Pancreas (tissue), 10 donors: ENCODE measurements at places on chromosomes 13 and 19. TPM values are rescaled to one million over a fixed set of nuclear protein-coding genes. Genes with fewer than 3 reads are reported as not detected.

GRCh38 chr19:46615966-46616365, 8.9 kb downstream of the PTGIR start:
- H3K4me1 ChIP-seq, result peaks cover 24% of the 10 kb centered on the region
- H3K4me3 ChIP-seq, result no peak overlapping the region
- no peak overlapping the region for H3K27ac ChIP-seq
- H3K27me3 ChIP-seq, result no peaks in the 10 kb centered on the region
- no peak for DNase-seq

GRCh38 chr13:50400035-50400726, 384.9 kb downstream of the KCNRG start:
- no peak overlapping the region for H3K27ac ChIP-seq
- DNase-seq, result no peak
- no peaks in the 10 kb centered on the region for H3K27me3 ChIP-seq
- no peaks in the 10 kb centered on the region for H3K4me1 ChIP-seq
- no peaks in the 10 kb centered on the region for H3K36me3 ChIP-seq
- H3K4me3 ChIP-seq, result no peak overlapping the region

- no peaks in the 10 kb centered on the region for H3K4me1 ChIP-seq
- H3K27me3 ChIP-seq, result no peaks in the 10 kb centered on the region
- DNase-seq, result peak; percentile 17
- no peaks in the 10 kb centered on the region for H3K36me3 ChIP-seq
- H3K4me3 ChIP-seq, result no peak overlapping the region
- H3K27ac ChIP-seq, result peak overlapping the region; percentile 7
Observed at GRCh38 chr19:48724796-48725753, 5.5 kb upstream of the MAMSTR start.

- no peaks in the 10 kb centered on the region for H3K27me3 ChIP-seq
- DNase-seq, result no peak
- H3K4me3 ChIP-seq, result no peak overlapping the region
- no peaks in the 10 kb centered on the region for H3K36me3 ChIP-seq
- no peak overlapping the region for H3K27ac ChIP-seq
- no peaks in the 10 kb centered on the region for H3K4me1 ChIP-seq
Observed at GRCh38 chr13:26762745-26763345, 2.3 kb upstream of the GPR12 start.

DNA sequence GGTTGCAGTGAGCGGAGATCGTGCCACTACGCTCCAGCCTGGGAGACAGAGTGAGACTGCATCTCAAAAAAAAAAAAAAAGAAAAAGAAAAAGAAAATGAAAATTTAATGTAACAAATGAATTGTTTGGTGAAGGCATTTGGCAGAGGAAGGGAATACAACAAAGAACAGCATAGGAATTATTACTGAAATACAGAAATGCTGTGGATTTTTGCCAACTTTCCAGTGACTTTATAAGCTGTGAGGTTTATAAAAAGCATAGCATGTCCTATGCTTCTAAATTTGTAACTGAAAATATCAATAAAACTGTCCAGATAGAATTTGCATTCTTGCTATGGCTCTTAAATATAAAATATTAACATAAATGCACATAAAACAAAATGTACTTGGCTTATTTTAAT, 112.9 kb upstream of the IRS2 start:
- no peak overlapping the region for H3K4me3 ChIP-seq
- no peak for DNase-seq
- H3K27ac ChIP-seq, result no peak overlapping the region
- H3K27me3 ChIP-seq, result no peaks in the 10 kb centered on the region

GRCh38 chr13:80524447-80525215, 183.7 kb upstream of the SPRY2 start:
- no peak overlapping the region for H3K4me3 ChIP-seq
- H3K27me3 ChIP-seq, result no peaks in the 10 kb centered on the region
- DNase-seq, result no peak
- no peak overlapping the region for H3K27ac ChIP-seq
- H3K36me3 ChIP-seq, result no peaks in the 10 kb centered on the region
- no peaks in the 10 kb centered on the region for H3K4me1 ChIP-seq

DNA sequence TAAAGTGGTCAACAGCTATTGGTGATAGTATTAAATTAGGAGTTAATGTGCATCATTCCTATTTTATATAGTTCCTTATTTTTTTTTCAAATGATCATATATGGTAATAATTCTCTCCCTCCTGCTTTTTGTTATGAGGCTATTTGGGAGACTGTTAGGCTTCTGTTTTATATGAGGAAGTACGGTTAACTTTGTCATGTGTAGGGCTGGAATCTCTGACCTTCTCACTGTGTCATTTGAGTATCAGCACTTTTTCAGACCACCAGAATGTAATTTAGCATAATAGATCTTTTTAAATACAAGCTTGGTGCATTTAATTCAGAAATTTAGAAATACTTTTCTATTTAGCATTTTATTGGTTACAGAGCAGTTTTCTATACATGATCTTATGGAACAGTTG, 7.7 kb downstream of the DGKH start:
- H3K27me3 ChIP-seq, result no peaks in the 10 kb centered on the region
- no peak for DNase-seq
- no peak overlapping the region for H3K4me3 ChIP-seq
- H3K4me1 ChIP-seq, result no peaks in the 10 kb centered on the region
- H3K36me3 ChIP-seq, result no peaks in the 10 kb centered on the region

- no peaks in the 10 kb centered on the region for H3K27me3 ChIP-seq
- H3K27ac ChIP-seq, result no peak overlapping the region
- H3K4me3 ChIP-seq, result no peak overlapping the region
- no peak for DNase-seq
- H3K4me1 ChIP-seq, result no peaks in the 10 kb centered on the region
Observed at GRCh38 chr13:36973621-36974295, 25.4 kb downstream of the ALG5 start.

GRCh38 chr13:99347911-99348451, 40.8 kb upstream of the GPR183 start:
- H3K4me1 ChIP-seq, result no peaks in the 10 kb centered on the region
- no peaks in the 10 kb centered on the region for H3K36me3 ChIP-seq
- H3K27ac ChIP-seq, result no peak overlapping the region
- no peak for DNase-seq

DNA sequence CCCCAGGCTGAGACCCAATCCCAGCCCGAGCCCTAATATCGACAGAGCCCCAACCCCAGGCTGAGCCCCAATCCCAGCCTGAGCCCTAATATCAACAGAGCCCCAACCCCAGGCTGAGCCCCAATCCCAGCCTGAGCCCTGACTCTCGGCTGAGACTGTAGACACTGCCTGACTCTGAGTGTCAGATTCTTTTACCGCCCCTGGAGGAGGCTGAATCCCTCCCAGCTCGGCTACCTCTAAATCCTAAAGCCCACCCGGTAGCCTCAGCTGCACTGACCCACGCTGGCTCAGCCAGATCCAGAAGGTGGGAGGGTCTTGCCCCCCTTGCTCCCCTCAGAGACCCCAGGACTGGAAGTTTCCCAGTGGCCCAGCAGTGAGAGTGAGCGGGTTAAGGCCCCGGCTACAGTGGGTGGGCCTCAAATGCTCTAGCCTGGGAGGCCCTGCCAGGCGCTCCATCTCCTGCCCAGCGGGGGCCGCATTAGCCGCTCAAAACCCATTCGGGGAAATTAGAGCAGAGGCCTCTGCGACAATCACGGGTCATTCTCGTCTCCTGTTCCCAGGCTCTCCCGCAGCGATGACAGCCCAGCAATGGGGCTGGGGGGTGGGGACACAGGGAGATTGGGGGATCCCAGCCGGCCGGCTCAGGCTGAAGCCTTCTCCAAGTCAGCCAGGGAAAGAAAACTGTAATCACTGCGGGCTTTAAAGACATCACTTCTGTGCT, 43.8 kb downstream of the ZNRF4 start:
- H3K36me3 ChIP-seq, result no peaks in the 10 kb centered on the region
- no peaks in the 10 kb centered on the region for H3K4me1 ChIP-seq
- no peak for DNase-seq
- H3K4me3 ChIP-seq, result no peak overlapping the region
- no peaks in the 10 kb centered on the region for H3K27me3 ChIP-seq

- DNase-seq, result no peak
- H3K27ac ChIP-seq, result no peak overlapping the region
- H3K4me3 ChIP-seq, result no peak overlapping the region
- H3K36me3 ChIP-seq, result no peaks in the 10 kb centered on the region
Observed at GRCh38 chr19:50461066-50461875, 15.0 kb upstream of the EMC10 start.

GRCh38 chr13:101655435-101655834, 203.0 kb downstream of the ITGBL1 start:
- H3K27ac ChIP-seq, result no peak overlapping the region
- H3K36me3 ChIP-seq, result no peaks in the 10 kb centered on the region
- H3K4me3 ChIP-seq, result no peak overlapping the region

DNA sequence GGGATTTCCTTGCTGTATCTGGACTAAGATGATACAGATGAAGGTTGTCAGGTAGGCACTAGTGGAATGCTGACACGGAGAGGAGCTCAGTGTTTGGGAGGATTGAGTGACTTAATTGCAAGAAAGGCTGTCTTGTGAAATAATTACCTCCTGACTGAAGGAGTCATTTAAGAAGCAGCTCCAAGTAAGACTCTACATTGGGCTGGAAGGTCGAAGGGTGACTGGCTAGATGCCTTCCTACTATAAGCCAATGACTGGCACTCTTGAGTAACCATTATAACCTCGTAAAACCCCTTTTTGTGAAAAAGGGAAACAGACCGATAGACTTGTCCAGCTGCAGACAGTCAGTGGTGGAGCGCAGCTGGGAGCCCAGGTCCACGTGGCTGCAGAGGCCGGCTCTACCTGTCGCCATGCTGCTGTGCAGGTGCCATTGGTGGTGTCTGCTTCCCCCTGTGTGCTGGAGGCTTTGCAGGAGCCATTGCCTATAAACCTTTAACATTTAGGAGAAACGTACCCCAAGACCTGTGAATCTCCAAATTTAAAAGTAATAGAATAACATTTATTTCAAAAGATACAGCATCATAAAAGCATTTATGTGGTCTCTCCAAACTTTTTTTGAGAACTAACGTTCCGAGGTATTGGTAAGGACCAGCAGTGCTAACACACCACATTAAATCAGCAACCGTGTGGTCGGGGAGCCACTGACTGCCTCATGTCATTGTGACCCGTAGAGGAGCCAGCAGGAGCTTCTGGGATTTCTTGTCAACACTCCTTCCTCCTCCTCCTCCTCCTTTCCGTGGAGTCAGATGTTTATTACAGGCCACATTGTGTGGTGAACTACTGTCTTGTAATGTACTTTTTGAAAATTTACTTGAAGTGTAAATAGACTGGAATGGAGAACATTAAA, 80.4 kb upstream of the TEX29 start:
- H3K27me3 ChIP-seq, result no peaks in the 10 kb centered on the region
- H3K4me1 ChIP-seq, result no peaks in the 10 kb centered on the region
- DNase-seq, result no peak

DNA sequence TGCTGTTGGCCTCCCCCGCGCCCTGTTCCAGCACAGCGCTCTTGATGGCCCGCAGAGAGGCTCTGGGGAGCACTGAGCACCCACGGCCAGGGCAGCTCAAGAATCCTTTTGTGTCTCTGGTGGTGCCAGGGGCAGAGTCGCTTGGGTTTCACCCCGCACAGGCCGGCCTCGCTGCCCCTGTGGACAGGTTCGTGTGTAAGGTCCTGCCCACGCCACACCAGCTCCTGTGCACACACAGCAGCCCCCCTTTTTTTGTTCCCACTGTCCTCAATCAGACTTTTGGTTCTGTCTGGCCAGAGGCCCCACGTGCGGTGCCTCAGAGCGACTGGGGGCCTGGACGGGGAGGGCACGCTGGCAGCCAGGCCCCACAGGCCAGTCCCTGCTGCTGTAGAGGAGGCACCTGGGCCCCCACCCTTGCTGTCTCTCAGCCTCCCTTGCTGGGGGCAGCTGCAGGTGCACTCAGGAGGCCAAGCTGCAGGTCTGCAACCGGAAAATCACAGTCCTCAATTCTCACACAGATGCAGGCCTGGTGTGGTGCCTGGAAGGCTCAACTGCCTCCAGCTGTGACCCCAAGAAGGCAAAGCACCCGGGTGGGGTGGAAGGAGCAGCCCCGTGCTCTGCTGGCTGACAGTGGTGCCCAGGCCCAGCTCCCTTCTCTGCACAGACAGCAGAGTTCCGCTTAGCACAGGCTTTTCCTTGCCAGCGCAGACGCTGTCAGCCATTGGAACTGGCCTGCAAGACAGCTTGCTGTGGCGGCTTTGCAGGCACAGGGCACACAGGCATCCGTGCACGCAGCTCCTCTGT, 12.6 kb upstream of the F7 start:
- no peak overlapping the region for H3K4me3 ChIP-seq
- H3K4me1 ChIP-seq, result no peaks in the 10 kb centered on the region
- peaks cover 21% of the 10 kb centered on the region for H3K36me3 ChIP-seq
- DNase-seq, result no peak

- H3K27me3 ChIP-seq, result no peaks in the 10 kb centered on the region
- H3K4me1 ChIP-seq, result peaks cover 23% of the 10 kb centered on the region
- no peak for DNase-seq
- no peak overlapping the region for H3K27ac ChIP-seq
- no peak overlapping the region for H3K4me3 ChIP-seq
- no peaks in the 10 kb centered on the region for H3K36me3 ChIP-seq
Observed at GRCh38 chr13:50527188-50527587, 316.3 kb downstream of the DLEU7 start.

- no peaks in the 10 kb centered on the region for H3K36me3 ChIP-seq
- no peak for DNase-seq
- no peak overlapping the region for H3K4me3 ChIP-seq
- no peaks in the 10 kb centered on the region for H3K4me1 ChIP-seq
- no peaks in the 10 kb centered on the region for H3K27me3 ChIP-seq
Observed at GRCh38 chr19:47145639-47146486, 15.2 kb downstream of the SAE1 start.

GRCh38 chr13:34462843-34463242, 479.2 kb upstream of the NBEA start:
- H3K4me1 ChIP-seq, result no peaks in the 10 kb centered on the region
- no peaks in the 10 kb centered on the region for H3K27me3 ChIP-seq
- H3K36me3 ChIP-seq, result no peaks in the 10 kb centered on the region
- H3K27ac ChIP-seq, result no peak overlapping the region

DNA sequence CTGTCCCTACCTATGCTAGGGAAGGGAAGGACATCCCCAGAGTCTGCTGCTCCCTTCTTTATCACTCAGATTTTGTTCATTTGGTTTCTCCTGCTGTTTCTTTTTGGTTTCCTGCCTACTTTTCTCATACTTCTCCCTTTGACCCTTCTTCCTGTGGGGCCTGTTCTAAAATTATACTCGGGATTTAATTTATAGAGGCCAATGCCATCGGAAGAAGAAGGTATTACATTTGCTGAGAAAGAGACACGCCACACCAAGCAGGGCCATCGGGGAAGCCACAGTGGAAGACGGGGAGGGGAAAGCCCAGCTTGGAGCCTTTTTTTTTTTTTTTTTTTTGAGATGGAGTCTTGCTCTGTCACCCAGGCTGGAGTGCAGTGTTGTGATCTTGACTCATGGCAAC, 46.8 kb upstream of the FARP1 start:
- no peak overlapping the region for H3K4me3 ChIP-seq
- H3K4me1 ChIP-seq, result no peaks in the 10 kb centered on the region
- H3K36me3 ChIP-seq, result no peaks in the 10 kb centered on the region
- H3K27me3 ChIP-seq, result no peaks in the 10 kb centered on the region
- DNase-seq, result no peak
- H3K27ac ChIP-seq, result no peak overlapping the region

The KLK11 gene
- polyA plus RNA-seq, result 15.5 TPM

The NDUFA13 gene
- 178 TPM for polyA plus RNA-seq

The PRSS57 gene
- not detected for polyA plus RNA-seq

The AXL gene
- polyA plus RNA-seq, result 2.8 TPM

The PBX4 gene
- 3.9 TPM for polyA plus RNA-seq

The OR1M1 gene
- not detected for polyA plus RNA-seq

The FAM83E gene
- polyA plus RNA-seq, result 3.4 TPM

The LRRC25 gene
- polyA plus RNA-seq, result 1.0 TPM

The AMER2 gene
- polyA plus RNA-seq, result not detected

The NCAN gene
- polyA plus RNA-seq, result 0.12 TPM

The KLK15 gene
- 0.07 TPM for polyA plus RNA-seq
